ENCODE measurements at places on chromosomes 3 and 15.

- DNase-seq, result no peak
These were observed 52.0 kb downstream of the CBLB start for GRCh38 chr3:105816833-105817232.

DNA sequence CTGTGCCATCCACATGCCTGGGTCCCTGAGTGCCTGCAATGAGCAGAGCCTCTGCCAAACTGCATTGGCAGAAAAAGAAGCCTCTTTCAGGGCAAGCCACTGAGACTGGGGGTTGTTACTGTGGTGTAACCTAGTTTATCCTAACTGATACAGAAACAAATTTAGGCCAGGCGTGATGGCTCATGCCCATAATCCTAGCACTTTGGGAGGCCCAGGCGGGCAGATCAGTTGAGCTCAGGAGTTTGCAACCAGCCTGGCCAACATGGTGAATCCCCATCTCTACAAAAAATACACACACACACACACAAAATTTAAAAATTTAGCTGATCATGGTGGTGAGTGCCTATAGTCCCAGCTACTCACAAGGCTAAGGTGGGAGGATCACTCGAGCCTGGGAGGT lies 221.6 kb downstream of the TBC1D2B start:
- DNase-seq, result no peak

DNA sequence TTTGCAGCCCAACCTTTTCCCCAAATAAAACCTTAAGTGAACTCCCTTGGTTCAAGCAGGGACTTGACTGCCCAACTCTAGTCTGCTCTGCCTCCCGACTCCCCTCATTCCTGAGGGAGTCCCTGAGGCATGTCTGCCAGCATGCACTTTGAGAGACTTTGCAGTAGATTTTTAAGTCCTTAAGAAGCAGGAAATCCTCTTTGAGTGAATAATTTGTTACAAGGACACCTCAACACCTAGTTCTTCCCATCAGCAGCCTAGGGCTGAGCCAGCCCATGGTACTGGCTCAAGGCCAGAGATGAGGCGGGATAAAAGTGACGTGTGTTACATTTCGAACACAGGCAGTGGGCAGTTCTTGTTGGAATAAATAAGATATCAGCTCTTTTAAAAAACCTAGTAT lies 204.3 kb upstream of the SLC2A2 start:
- DNase-seq, result no peak

DNA sequence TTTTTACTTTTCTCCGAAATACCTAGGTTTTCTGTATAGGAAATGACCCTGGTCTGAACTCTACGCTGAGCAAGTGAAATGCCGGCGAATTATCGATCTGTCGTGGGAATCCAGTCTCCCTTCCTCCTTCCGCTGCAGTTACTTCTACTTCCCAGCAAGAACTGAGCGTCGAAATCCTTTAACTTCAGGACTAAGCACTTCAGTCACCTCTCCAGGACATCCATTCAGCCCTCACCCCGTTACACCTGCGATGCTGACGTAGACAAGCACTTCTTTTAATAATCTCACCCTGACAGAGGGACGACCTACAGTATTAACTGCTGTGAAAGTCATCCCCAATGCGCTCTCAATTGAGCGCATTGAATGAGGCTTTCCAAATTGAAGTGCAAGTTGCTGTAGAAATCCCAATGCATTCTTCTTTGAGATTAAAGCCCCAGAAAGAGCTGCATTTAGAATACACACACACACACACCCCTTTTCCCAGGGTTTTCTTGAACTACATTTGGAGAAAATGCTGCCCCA lies 1.3 kb downstream of the TOP2B start:
- no peak for DNase-seq

GRCh38 chr3:61933798-61934504 lies 372.6 kb downstream of the PTPRG start:
- DNase-seq, result no peak

- DNase-seq, result no peak
These were observed 46.0 kb downstream of the MFSD1 start for GRCh38 chr3:158847885-158848284.

GRCh38 chr3:55828712-55829111 lies 341.6 kb upstream of the WNT5A start:
- no peak for DNase-seq

DNA sequence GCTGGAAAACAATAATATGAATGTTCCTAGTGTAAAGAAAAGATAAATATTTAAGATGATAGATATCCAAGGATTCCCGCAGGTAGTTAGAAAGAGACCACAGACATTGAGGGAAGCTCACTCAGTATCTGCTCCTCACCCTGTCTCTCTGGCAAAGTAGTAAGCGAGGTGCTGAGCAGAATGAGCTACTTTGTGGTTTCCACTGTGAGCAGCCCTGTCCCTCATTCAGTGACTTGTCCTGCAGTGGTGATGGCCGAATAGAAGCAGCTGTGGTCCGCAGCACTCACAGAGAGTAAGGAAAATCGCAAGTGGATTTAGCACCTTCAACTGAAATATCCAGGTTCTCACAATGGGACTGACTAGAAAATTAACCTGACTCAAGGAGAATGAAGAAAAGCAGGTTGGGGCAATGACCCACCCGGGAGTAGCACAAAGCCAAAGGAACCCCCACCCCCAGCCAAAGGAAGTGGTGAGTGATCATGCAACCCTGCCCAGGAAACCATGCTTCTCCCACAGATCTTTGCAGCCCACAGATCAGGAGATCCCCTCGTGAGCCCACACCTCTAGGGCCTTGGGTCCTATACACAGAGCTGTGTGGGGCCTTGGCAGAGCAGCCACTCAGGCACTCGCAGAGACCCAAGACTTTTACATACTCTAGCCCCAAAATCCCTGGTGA lies 21.8 kb upstream of the SLC25A38 start:
- DNase-seq, result peak; percentile 19

DNA sequence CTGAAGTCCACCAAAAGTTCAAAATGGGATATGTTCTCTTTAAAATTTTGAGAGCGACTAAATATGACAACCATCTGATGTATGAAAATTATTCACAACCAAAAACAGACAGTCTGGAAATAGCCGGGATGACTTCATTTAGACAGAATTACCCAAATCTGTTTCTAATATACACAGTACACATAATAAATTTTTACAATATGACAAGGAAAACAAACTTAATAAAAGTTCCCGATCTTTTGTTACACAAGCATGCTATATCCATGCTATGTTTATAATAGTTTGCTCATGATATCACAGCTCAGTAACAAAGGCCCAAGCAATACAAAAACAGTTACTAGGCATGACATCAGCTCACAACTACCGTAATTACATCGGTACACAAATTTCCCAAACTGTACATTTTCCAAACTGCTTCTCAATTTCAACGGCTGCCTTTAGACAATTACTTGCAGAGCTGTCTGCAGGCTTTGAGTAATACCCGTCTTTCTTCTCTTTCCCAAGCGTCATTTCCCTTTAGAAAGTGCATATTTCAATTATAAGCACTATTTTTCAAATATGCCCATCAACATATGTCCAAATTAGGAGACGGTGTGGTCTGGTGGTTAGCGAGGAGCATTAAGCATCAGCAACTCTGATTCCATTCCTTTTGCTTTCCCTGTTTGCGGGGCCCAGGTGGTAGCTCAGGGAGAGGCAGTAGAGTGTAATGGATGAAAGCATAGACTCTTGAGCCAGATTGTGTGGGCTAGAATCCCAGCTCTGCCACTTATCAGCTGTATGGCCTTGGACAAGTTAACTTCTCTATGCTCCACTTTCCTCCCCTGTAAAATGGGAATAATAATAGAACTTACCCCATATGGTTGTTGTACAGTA lies 481.2 kb downstream of the FOXP1 start:
- no peak for DNase-seq

GRCh38 chr15:68484220-68484619 lies 52.3 kb upstream of the ITGA11 start:
- no peak for DNase-seq

- DNase-seq, result no peak
These were observed 28.9 kb upstream of the PXYLP1 start for GRCh38 chr3:141202682-141203081.

DNA sequence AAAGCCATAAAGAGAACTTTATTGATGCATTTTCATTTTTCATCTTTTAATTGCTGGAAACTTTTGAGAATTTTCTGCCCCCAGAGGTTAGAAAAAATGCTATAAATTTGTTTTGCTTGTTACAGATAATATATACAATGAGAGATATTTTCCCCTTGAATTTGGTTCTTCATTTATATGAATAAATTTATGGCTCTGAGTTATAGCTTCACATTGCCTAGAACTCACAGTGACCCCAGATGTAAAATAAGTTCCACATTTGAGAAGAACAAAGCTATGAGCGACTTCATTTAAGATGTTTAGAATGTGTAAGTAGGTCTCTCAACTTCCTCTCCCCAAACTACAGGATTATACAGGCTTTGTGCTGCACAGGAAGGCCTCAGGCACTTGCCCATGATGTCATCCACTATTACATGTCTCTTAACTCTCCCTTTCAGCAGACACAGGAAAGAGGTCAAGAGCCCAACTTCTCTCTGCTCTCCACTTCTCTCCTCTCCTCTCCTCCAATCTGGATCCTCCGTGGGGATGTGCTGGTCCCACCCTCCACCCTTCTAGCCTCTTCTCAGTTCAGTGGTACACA lies 92.8 kb downstream of the DUT start:
- no peak for DNase-seq

DNA sequence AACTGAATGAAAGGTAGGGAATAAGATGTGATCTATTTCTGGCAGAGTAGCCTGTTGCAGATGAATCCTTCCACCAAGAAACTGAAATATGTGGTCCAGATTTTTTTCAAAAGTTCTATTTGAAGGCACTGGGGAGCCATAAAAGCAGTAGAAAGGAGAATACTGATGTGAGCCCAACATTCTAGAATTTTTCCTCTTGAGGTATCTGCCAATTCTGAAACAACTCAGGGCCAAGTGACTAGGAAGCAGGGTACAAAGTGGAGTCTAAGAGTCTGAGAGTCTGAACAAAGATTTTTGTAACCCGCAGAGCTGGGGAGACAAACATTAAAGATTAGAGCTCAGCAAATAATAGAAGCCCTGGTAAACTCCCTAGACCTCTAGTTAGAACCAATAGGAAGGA lies 58.3 kb upstream of the SLCO3A1 start:
- no peak for DNase-seq

DNA sequence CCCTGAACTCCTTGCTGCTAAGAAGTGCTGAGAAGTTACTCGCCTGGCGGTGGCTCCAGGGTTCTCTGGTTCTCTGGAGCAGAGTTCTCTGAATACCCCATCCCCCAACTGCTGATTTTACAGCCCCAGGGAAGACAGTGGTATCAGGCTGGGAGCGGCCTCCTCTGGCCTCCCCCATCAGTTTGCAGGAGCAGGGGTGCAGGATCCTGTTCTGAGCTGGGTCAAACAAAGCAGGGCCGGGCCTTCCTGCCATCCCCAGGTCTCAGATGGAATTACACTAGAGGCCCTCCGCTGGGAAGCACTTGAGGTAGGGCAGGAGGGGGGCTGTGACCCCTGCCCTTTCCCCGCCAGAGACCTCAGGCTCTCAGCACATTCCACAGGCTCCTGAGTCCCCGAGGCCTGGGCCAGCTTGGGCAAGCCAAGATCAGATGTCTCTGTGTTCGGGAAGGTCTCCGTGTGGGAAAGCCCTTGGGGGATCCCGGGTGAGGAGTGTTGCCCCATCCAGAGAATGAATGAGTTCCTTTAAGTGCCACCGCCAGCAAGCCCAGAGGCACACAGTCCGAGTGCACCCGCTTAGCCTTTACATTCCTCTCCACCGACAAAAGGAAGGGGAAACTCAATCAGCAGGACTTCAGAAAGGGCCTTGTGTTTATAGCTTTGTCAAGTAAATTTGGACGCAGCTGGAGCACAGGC lies 149.9 kb downstream of the LRRK1 start:
- no peak for DNase-seq

DNA sequence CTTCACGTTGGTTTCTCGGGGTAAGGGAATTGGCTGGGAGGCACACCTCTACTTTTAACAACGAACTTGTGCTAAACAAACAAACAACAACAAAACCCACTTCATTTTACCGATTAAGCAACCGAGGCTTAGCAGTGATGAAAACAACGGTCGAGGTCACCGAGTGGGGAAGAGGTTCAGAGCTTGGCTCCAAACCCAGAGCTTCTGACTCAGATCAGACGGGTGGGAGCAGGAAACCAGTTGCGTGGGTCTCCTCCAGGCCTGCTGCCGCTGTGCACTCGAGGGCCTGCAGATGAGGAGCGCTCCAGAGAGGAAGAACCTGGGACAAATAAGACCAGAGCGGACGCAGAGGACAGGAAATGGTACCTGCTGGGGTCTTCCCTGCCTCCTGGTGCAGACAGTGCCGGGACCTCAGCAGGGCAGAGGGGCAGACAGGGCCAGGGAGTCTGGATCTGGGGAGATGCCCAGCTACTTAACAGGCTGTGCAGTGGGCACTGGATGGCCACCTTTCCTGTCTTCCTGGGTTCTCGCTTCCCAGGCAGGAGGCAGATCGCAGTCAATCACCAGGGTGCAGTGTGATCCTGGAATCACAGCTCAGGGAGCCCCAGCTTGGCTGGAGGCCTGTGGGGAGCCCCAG lies 99.0 kb upstream of the MEF2A start:
- DNase-seq, result no peak

GRCh38 chr3:123379041-123379830 lies 69.7 kb downstream of the ADCY5 start:
- DNase-seq, result no peak

DNA sequence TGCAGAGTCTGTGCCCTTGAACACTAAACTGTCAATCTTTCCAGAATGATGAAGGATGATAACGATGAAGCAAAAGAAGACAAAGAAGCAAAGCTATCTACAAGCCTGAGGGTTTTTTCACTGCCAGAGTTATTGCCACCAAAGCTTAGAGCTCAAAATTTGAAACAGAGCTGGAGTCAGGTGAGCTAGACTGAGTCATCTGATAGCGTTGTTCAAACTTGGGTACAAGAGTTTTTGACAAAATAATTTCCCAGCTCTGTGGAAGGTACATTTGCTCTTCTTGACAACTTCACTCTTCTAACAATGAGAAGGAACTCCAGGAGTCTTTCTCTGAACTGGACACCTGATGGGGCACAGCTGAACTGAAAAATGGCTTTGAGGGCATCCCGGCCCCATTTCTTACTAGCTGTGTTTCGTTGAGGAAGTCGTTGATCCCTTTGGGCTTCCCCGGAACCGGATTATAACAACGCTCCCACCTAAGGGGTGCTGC lies 715 bp downstream of the MCCC1 start:
- DNase-seq, result no peak

DNA sequence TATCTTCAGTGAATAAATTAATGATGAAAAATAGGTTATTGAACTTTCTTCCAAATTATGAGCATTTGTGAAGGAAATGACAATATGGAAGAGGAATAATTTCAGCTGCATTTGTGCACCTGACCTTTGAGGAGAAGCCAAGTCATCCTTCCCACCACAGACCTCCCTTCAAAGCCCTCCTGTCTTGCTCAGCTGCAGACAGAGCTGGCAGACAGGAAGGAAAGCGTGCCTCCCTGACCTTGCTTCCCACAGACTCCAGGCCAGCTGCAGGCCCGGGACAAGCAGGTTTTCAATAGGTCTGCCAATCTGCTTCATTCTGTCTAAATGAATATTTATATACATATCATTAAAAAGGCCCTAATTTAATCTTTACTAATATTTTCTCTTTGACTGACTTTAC lies 152.9 kb upstream of the RBMS3 start:
- no peak for DNase-seq

DNA sequence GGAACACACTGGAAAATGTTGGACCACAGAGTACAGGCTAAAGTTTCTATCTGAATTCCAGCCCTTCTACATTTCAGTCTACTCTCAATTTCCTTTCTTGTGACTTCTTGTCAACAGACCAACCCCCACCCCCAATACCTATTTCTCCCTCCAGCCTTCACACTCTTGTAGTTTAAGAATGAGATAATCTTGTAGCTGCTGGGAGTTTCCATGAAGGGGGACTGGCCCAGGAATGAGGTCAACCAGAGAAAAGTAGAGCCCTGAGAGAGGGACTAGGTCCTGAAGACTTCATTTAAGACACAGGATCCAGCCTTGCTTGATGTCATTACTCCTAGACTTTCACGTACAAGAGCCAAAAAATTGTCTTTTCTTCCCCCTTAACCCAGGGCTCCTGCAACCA lies 29.5 kb upstream of the FAM107A start:
- no peak for DNase-seq

Data from stimulated activated CD4-positive, alpha-beta T cell treated with anti-CD3 and anti-CD28 coated beads, Interleukin-12 subunit alpha, Interleukin-12 subunit beta, amount 100 ng/mL, for 4 hours (primary cell).